ENCODE measurements at places on chromosomes 2 and 18. TPM values are rescaled to one million over a fixed set of nuclear protein-coding genes. Genes with fewer than 3 reads are reported as not detected.

E2F6 gene
- 2.8 TPM for polyA plus RNA-seq

REG3A gene
- not detected for polyA plus RNA-seq

CHRNA1 gene
- not detected for polyA plus RNA-seq

CFC1 gene
- 0.20 TPM for polyA plus RNA-seq

GRCh38 chr2:30145826-30146336, 926 bp upstream of the YPEL5 start:
- DNase-seq: no peak

DNA sequence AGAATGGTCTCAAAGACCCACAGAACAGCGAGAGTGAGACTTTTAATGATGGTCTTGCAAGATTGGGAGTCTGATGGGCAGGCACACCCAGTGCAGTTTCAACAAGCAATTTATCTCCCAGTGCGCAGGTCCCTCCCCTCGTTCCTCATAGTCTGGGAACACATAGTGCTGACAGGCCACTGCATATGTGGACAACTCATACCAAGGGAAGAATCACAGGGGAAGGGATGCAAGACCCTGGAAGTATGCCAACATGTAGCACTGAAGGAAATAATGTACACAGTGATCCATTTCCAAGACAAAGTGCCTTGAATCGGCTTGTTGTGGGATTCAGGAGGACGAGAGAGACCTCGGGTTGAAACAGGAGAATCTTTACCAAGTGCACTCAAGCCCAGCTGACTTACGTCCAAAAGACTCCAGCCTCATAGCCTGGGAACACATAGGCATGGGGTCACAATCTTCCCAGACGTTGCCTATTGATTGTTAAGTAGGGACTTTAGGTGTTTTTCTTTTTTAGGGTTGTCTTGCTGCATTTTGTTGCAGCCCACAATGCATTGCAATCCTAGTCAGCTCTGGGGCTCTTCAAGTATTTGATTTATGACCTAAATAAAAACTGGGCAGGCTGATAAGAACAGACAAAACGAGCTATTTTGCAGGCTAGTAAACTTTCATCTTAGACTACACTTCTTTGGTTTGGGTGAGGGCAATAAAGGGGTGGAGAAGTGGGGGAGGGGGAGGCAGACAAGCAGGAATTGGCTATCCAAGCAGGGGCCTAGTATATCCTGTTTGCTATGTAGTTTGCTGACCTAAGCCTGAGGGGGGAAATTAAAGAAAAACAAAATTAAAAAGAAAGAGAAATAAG, 24.7 kb upstream of the SERPINB5 start:
- no peak for DNase-seq

GRCh38 chr2:150228936-150229335, 258.5 kb downstream of the RND3 start:
- no peak for DNase-seq

GRCh38 chr2:189199797-189200196, 20.2 kb upstream of the COL5A2 start:
- DNase-seq: no peak

DNA sequence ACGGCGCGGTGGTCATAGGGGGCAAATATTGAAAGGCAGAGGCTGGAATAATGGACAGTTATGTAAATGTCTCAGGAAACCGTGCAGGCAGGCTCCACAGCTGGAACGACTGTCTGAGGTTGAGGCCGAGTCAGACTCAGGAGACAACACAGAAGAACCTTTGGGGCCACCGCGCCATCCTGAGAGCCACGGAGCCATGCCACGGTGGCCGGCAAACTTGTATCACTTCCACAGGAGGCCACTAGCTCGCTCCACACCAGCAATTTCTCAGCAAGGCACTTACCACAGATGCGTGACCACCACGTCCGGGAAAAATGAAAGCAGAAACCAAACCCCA, 156.7 kb upstream of the SALL3 start:
- DNase-seq: no peak

DNA sequence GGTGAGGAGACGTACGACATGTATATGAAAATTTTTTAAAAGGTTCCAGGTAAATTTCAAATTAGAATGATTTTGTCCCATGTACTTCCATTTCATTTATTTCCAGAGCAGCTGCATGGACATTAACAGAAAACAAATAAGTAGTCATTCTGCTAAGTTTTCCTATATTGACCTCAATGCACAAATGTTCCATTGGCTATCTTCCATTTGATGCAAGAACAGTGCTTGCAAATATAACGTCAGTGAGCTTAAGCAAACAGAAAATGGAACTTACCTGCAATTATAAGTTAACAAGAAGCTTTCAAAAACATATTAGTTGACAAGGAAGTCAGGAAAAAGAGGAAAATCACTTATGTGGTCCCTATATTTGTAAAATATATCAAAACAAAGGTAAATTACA, 16.6 kb downstream of the PAIP2B start:
- no peak for DNase-seq

Data from immature natural killer cell (primary cell).